Activated CD8-positive, alpha-beta memory T cell treated with anti-CD3 and anti-CD28 coated beads for 1 hour (primary cell): ENCODE measurements at places on chromosomes 2 and 18.

GRCh38 chr2:83784947-83785346, 674.1 kb downstream of the SUCLG1 start:
- DNase-seq = no peak

GRCh38 chr2:214232271-214232670, 178.6 kb upstream of the VWC2L start:
- no peak for DNase-seq

DNA sequence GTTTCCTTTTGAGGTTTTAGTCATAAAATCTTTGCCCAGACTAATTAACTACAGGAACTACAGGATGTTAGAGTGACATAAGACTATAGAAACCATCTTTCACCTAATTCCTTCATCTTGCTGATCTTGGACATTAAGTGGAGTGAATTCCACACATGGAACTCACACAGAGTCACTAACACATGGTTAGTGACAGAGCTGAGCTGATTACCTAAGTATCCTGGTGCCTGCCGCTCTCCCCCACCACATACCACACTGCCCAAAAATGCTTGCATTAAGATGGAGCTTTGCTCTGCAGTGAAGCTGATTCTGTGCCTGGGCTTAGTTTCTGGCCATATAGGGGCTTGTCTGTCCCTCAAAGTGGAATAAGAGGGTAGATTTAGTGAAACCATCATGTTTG, 332.9 kb upstream of the NT5C1B start:
- DNase-seq = no peak

DNA sequence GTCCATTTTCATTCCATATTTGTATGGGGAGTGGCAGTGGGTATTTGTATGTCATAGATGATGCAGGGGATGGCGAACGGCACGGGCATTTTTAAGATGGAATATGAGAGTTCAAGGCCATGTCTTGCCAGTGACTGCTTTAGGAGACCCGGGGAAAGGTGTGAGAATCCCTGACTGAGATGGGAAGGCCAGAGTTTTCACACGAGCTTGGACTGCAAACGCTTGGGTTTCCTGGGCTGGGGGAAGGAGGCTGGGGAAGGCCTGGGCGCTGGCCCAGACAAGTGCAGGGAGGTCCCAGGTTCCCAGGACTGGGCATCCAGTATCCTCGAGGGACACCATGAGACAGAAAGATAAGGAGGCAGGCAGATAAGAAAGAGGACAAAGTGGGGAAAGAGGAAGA, 35.2 kb downstream of the CNGA3 start:
- no peak for DNase-seq

- no peak for DNase-seq
Measured at GRCh38 chr2:175187378-175187777, 5.9 kb upstream of the ATP5MC3 start.

DNA sequence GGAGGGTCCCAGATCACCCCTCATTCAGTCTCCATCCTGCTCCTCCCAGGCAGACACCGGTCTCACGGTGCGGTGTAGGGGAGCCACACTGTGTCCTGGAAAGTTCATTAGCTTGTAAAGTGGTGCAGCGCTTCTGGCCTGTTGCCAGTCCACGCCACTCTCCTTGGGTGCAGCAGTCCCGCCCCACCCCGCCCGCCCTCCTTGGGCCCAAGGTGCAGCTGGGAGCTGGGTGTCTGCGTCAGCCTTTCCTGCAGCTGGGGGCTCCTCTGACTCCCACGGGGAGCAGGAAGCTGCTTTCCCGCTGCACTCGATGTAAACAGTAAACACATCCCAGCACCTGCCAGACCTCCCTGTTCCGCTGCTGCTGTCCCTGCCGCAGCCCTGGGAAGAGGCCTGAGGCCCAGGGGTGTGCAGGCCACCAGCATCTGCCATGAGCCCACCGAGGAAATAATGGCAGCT, 53.8 kb upstream of the ASB18 start:
- no peak for DNase-seq

- DNase-seq = no peak
Measured at GRCh38 chr2:66461001-66461663, 26.2 kb downstream of the MEIS1 start.

DNA sequence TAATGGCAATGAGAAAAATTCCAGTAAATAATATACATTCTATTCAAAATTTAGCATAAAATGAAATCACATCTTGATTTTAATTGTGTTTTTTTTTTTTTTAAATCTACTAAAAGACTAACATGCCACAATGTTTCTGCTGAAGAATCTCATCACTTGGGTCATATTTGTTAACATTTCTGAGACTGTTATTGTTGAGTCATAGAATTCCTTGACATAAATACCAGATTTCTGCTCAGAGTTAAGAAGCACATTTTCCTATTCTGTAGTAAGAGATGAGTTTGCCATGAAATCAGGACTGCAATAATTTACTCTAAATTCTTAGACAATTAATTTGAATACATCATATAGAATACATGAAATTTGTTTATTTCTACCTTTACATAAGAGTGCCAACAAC, 154.9 kb upstream of the KYNU start:
- DNase-seq = no peak

GRCh38 chr18:57057890-57058289, 89.0 kb upstream of the BOD1L2 start:
- DNase-seq = no peak

- no peak for DNase-seq
Measured at GRCh38 chr2:183903026-183903425, 695.3 kb upstream of the ZNF804A start.

DNA sequence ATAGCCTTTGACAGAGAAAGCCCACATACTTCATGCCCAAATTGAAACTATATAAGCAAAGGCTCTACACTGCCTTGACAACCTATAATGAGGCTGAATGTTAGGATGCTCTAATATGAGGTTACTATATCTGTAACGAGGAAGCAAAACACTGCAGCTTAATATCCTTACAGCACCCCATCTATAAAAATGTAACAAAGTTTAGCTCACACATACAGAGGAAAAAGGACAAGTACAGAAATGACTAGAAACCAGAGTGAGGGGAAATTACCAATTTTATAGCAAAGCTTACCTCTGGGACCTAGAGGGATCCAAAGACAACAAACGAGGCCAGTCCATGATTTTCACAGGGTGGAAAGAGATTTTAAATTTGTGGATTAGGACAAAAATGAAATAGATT, 138.5 kb downstream of the COL4A4 start:
- no peak for DNase-seq

DNA sequence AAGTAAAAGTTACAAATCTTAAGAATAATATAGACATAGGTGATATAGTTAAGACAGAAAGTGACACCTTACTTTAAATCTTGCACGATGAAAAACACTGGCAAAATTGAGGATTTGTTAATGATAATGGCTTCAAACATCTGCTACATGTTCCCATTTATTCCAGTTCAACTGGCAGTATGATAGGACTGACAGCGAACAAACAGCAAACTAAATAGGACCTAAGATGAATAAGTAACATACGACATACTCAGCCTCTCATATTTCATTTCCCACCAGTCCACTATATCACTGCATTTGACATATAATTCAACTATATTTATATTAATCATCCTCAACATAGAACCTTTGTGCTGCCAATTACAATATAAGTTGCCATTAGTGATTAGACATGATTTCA, 36.3 kb downstream of the ACVR1C start:
- no peak for DNase-seq

DNA sequence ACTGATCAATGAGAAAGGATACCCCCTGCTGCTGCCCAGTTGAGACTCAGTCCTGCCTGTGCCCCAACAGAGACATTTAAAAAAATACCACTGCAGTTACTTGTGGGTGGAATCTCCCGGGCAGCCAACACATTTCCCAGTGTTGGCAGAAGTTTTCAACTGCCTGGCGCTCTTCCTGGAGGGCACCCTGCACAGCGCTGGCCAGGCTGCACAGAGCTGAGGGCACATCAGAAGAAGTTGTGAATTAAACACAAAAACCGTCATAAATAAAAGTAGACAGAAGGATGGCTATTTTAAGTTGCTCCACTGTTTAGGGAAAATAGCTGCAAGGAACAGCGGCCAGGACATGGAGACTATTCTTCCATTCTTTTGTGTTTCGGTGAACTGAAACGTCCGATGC, 110.2 kb upstream of the THOC1 start:
- DNase-seq = no peak

- DNase-seq = no peak
Measured at GRCh38 chr18:36590621-36591580, 237.9 kb downstream of the TPGS2 start.

- no peak for DNase-seq
Measured at GRCh38 chr2:232941400-232941799, 71.3 kb downstream of the SNORC start.

DNA sequence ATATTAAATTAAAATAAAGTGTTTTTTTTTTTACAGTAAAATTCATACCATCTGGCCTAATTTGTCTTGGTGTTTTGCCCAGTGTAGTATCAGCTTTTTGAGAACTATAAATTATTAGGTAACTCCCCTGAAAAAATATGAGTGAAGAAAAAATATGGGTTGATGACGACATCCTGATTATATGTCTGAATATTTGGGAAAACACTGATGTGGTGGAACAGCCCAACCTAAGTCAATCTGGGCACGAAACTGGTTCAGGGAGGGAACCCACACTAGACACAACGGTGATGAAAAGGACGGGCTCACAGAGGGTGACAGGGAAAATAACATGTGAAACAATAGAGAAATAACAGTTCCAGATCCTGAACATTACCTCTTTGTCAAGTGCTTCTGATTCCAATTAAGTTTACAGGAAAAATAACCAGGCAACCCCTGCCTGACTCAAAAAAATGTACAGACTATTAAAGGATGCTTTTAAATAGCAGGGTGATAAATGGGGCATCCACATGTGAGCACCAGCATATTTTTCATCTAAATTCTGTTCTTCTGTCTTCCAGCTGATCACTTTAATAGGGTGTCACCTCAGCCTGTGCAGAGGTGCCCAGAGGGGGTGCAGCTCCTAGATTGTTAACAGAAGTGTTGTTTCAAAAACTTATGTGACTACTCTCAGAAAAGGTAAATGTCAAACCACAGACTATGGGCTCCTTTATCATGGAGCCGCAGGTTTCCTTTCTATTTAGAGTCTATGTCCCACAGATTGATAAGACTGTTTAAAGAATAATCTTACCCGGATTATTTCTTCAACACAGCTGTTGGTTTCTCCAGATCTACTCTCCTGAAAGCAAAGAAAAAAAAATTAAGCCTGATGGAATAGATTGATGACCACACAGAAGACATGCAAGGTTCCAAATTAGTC, 305.4 kb downstream of the AFF3 start:
- DNase-seq = no peak

DNA sequence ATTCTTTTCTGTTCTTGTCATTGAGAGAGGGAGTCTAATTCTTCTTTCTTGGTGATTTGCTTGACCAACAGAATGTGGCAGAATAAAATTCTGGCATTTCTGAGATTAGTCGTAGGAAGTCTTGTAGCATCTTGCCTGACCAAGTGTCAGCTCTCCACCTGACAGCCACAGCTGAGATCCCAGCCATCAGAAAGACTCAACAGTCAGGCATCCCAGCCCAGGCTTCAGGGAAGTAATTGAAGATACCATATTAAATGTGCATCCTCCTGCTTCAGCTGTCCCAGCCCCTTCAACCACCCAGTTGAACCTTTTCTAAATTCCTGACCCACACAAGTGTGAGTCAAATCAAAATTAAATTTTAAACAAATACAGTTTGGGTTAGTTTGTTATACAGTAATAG, 208.3 kb downstream of the PIK3C3 start:
- no peak for DNase-seq

DNA sequence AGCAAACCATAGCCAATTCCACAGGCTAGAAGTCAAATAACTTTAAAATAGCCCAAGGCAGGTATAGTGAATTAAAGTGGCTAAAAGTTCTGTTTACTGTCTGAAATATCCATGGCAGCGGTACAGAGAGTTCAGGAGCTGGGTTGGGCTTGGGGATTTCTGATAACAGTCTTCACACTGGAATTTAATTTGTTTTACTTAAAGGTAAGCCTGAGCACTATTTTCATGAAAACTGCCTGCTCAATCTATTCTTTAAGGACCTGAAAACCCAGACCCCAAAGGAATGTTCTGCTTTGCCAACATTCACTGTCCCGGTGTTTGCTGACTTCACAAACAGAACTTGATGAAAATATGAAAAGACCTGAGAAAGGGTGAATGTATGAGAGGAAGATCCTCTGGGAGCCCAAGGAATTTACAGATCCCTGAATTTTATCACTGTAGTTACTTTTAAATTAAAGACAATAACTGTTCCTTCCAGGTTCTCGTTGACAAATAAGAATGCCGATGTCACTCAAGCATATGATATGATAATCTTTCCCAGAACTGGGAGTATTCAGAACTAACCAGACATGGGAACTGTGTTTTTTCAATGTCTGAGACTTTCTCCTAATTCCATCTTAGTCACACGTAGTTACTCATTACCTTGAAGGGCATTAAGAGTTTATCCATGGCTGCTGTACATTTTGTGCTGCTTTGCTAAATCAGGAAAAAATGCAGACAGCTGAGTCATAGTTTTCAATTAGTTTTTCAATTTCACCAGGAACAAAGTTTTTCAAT, 28.3 kb upstream of the ITGB6 start:
- no peak for DNase-seq

GRCh38 chr2:238879621-238880377, 31.9 kb downstream of the TWIST2 start:
- no peak for DNase-seq

DNA sequence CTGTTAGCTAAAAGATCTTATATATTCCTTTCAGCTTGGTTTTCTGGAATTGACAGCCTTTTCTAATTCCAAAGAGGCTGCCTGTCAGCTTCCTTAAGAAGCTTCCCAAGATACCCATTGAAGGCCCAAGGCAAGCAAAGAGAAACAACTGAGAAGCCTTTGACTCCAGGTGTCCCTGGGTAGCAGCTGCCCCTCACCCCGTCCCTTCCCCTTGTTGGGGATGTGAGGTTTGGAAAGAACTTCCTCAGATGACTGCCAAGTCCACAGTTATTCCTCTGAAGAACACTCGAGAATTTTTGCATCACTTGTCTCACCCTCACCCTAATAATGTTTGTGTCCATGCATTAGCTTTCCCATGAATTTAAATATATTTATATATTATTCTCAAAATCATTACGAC, 13.3 kb downstream of the MAPRE3 start:
- DNase-seq = no peak

DNA sequence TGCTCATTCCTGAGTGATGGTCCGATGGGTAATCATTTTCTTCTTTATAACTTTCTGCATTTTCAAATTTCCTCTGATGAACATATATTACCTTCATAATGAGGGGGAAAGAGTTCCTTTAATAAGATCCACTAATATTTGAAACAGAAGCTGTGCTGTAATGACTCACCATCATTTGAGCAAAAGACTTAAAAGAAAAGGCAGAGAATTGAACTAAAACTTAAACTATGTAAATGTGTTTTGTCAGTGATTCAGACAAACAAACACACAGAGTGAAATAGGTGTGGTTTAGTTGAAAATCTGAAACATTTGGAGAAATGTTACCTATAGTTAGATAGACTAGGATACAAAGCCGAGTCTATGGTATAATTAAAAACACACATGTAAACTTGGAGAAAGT, 209.6 kb downstream of the STK39 start:
- DNase-seq = no peak

DNA sequence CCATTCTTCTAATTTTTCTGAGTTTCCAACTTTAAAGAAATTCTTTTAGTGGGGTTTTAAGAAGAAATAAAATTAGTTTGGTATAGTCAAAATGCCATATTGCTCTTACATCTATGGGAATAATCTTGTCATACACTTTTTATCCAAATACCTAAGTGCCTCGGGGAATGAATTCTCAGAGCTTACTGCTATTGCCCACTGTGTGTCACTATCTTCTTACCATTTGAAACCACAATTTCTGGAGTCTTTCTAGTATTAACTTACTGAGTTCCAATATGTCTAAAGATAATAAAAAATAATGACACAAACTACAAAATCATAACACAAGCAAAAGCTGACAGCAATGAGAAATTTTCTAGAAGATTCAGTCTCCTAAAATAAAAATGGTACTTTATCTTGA, 23.7 kb upstream of the DNAH6 start:
- no peak for DNase-seq
